Activated CD8-positive, alpha-beta memory T cell treated with anti-CD3 and anti-CD28 coated beads, Interleukin-2, amount 50 U/mL, for 48 hours (primary cell): ENCODE measurements at places on chromosomes 4 and X.

GRCh38 chr4:183571350-183571941, 66.6 kb downstream of the ING2 start:
- DNase-seq: no peak

- DNase-seq: no peak
These were observed 402.4 kb downstream of the PACRGL start for GRCh38 chr4:21102667-21103066.

GRCh38 chrX:128012015-128012414, 40.2 kb downstream of the ACTRT1 start:
- no peak for DNase-seq

DNA sequence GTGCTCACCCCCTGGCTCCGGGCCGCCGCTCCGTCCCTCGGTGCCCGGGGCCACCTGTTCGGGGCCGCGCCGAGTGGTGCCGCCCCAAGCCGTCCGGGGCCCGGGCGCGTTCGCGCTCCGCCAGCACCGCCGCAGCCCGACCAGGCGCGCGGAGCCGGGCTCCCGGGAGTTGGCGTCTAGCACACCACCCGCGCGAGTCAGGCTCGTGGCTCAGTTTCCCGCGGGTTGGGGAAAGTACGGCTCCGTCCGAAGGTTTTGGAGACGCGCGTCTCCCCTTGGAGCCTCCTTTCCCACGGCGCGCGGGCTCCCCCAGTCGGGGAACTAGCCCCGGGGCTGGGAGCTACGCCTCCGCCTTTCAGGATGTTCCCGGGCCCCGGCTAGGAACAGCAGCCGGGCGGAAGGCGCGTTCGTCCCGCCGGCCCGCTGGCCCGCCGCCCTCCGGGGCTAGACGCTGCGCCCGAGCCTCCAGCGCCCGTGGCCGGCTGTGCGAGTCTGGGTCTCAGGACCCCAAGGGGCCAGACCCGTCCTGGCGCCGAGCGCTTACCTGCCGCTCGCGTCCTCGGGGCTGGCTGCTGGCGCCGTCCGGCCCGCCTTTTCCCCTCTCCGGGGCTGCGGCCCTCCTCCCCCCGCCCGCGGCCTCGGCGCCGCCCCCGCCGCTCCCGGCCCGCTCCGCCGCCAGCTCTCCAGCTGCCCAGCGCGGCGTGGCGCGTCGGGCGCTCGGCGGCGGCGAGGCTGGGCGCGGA, at the start of gene ADGRG2:
Gene ADGRG2 (minus strand): TSS at position 571 of the 743 bp plus-strand sequence. CDS start 53,634 bp downstream, outside the sequence.
- no peak for DNase-seq

GRCh38 chr4:2886622-2887021, 43.0 kb downstream of the ADD1 start:
- no peak for DNase-seq

DNA sequence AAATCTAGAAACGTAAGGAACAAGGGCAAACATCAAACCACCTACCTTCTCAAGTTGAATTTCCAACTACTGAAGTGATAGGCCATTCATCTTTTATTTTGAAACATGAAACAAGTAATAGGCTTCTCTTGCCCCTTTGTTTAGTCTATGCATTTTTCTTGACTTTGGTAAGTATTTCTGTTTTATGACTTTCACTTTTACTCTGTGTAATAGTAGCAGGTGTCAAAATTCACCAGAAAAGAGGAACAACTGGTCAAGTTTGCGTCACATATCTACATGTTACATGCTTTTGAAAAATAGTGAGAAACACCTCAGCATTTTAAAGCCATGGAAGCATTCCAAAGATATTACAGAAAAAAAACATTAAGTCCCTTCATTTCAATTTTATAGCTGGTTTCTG, 157.1 kb upstream of the FTHL17 start:
- no peak for DNase-seq
